ENCODE measurements at places on chromosomes 1 and 21.
A peak's percentile ranks its signal among the peaks of the same experiment; 100 is the strongest.

DNA sequence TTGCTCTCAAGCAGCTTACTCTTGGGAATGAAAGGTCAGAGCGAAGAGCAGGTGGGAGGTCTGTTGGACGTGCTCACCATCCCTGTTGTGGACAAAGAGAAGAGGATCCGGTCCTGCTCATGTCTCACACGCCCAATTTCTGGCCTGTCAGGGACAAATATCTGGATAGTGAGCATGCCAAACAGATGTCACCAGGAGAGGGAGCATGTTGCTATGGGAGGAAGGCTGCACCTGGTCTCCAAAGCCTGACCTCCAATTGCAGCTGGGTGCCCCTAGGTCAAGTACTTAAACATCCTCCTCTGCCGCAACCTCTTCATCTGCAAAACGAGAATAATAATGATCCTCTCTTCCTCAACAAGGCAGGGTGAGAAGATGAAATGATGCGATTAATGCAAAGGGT lies 53.4 kb downstream of the DMRTA2 start:
- peak; percentile 9 for DNase-seq

GRCh38 chr1:59071289-59071688 lies 225.6 kb upstream of the FGGY start:
- no peak for DNase-seq

DNA sequence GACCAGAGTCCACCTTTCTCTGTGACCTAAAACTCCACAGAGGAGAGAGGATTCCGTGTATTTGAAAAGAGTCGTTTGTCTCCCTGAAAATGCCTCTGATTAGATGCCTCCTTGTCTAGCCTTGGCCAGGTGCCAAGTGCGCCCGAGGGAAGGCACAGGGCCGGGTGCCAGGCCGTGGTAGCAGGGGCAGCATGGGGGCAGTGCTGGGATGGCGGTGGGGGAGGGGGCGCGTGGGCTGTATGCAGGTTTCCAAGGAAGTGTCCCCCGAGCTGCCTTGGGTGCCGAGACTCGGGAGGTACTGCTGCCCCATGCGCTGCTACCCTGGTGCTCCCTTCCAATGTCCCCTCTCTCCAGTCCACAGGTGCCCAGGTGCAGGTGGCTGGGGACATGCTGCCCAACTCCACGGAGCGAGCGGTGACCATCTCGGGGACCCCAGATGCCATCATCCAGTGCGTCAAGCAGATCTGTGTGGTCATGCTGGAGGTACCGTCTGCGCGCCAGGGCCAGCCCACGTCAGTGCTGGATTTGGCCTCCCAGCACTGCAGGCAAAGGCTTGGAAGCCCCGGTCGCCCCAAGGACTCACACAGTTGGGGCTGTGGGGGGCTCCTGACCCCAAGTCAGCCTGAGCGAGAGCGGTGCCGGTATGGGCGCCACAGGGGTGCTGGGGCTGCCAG lies 70.9 kb upstream of the COL6A1 start:
- DNase-seq, result no peak

DNA sequence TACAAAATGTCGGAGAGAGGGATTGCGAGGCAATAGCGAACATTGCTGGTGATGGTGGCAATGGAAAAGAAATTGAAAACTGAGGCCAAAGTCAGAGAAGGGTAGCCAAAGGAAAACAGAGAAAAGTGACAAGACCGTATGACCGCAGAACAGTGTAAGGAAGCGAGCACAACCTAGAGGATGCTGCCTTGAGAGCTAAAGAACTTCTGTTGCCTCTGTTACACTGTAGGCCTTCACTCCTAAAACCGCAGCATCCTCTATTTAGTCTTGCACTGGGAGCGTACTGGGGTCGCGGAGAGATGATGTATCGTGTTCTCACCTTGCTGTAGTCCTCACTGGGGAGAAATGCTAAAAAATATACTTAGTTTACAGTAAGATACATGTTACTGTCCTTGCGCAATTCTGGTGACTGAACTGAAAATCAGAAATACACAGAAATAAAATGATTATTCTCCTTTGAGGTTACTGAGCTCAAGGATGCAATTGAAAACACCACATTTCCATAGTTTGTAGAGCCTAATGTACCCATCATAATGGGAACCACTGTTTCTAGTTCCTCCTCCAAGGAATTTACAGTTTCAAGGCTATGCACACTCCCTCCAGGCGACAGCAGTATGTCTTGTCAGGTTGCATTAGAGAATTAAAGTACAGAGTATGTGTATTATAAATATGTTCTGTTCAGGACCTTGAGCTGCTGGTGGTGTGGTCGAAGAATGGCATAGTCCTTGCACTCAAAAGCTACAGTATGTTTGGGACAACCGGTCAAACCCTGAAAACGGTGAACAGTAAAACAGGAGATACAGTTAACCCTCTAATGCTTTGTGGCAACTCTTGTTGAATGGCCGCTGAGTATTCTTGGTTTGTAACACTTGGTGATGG lies 1.3 kb downstream of the NEK7 start:
- peak; percentile 54 for DNase-seq

GRCh38 chr1:204382714-204383083 lies 23.0 kb upstream of the PLEKHA6 start:
- no peak for DNase-seq

DNA sequence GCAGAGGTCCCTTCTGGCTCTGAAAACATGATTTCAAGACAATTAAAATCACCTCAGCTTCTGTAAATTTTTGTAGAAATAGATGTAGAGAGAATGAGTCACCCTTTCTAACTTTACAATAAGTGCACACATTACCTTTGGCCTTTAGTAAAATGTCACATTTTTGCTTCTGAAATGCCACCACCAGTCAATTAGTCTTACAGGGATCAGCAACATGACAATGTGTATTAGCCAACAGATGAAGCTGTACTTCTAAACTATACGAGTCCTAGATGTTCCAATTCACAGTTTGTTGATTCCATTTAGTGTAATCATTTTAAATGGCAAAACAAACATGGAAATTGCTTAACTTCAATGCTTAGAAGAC lies 23.1 kb downstream of the C21orf91 start:
- no peak for DNase-seq

- peak; percentile 58 for DNase-seq
These were observed 537.5 kb downstream of the LTN1 start for GRCh38 chr21:28455253-28455600.

- peak; percentile 76 for DNase-seq
These were observed 24.4 kb downstream of the TBX15 start for GRCh38 chr1:118963456-118964430.

GRCh38 chr1:38064197-38064903 lies 17.8 kb upstream of the POU3F1 start:
- DNase-seq, result peak; percentile 46

DNA sequence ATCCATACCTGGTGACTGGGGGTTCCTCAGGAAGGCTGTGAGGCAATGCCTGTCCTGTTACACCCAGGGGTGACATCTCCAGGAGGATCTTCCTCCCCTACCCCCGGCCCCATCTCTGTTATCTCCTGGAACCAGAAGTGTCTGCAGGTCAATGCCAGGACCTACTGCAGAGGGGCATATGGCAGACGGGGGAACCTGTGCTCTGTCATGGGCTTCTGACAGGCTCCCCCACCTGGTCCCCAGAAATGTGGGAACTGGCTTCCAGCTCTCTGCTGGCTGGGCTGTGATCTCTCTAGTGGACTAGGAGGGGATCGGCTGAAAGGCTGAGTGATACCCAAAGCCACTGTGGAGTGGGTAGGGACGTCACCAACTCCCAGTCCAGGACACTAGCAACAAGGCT lies 21.0 kb downstream of the KCND3 start:
- no peak for DNase-seq

DNA sequence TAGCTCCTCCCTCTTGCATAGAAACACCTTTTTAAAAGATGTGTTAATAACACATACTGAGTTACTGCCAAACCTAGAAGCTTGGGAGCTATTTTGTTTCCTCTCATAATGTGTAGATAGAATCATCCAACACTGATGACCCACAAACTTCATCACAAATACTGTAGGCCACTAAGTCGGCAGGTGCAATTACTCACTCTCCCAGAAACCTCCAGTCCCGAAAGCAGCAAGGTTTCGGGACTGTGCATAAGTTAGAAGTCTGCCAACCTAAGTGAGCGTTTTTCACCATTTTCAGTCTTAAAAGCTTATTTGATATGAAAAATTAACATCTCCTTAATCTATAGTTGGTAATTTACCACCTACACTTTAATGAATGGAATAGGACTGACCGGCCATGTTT lies 32.0 kb downstream of the C1orf198 start:
- DNase-seq, result no peak

DNA sequence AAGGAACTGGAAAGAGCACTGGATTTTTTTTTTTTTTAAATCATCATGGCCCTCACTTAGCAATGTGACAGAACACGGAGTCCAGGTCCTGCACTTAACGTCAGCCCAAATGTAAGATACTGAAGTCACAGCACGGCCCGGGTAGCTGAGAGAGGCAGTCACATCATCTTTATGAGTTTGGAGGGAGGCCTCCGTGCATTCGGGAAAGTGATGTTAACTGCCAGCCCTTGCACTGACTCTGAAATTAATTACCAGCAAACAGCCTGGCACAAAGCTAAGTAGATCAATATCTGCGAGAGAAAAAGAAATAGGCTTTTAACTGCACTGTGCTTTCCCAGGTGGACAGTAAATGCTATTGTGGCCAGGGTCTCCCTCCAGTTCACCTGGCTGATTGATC lies 109.5 kb upstream of the ADAR start:
- no peak for DNase-seq

GRCh38 chr1:78250201-78250600 lies 204.4 kb downstream of the GIPC2 start:
- peak; percentile 12 for DNase-seq

DNA sequence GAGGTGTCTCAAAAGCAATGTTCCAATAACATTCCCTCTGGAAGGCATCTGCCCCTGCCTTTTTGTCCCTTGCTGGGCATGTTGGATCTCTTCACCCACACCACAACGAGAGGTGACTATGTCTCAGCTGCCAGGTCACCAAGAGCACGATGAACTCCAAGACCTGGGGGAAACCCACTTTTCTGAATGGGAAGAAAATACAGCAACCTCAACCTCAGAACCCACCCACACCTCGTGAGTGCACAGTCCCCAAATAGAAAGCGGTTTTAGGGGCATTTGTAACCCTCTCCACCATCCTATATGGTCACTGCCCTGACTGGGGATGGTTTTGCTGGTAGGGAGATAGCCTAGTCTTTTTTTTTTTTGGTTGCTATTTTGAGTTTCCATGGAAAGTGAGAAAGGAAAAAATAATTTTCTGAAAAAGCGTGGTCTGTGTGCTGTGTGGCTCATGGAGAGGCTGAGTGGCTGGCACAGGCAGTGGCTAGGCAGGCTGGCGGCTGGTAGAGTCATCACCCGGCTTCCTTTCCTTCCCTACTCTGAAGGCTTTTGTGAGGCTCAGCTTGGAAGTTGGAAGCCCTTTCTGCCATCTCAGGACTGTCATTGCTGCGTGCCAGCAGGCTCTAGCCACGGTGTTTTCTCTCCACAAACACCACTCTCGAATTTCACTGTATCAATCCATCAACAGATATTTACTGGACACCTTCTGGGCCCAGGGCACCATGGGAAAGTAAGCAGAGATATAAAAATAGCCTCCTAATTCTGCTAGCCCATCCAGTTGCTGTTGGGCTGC lies 15.8 kb downstream of the TSPAN2 start:
- no peak for DNase-seq

GRCh38 chr1:166544561-166544960 lies 294.7 kb upstream of the POGK start:
- DNase-seq, result no peak

GRCh38 chr1:14929547-14930246 lies 223.8 kb upstream of the TMEM51 start:
- no peak for DNase-seq

GRCh38 chr1:153441238-153441755 lies 19.2 kb downstream of the S100A7 start:
- no peak for DNase-seq

DNA sequence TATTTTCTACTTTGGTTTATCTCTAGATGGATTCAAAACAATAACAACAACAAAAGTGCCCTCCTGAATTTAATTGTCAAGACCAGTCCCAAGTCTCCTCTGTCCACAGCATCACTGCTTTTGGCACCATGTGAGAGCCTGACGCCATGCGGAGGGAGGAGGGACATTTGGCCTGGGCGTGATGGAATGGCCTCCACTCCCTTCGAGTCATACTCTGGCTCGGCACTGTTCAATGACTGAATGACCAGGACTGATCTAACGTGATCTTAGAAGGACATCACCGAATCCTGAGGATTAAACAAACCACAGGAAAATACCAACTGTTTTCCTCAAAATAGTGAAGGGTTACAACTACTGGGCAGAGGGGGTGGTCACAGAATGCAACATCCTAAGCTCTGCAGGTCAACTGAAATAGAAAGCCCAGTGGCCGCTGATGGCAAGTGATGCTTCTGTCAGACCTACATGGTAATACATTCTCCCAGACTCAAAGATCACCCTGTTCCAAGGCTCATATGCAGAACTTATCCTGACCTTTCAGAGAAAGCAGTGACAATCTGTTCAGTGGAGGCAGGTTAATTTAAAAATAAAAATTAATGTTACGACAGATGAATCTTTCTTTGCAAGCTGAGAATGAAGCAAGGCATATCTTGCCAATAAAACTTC lies 19.1 kb downstream of the SRSF4 start:
- DNase-seq, result peak; percentile 42

DNA sequence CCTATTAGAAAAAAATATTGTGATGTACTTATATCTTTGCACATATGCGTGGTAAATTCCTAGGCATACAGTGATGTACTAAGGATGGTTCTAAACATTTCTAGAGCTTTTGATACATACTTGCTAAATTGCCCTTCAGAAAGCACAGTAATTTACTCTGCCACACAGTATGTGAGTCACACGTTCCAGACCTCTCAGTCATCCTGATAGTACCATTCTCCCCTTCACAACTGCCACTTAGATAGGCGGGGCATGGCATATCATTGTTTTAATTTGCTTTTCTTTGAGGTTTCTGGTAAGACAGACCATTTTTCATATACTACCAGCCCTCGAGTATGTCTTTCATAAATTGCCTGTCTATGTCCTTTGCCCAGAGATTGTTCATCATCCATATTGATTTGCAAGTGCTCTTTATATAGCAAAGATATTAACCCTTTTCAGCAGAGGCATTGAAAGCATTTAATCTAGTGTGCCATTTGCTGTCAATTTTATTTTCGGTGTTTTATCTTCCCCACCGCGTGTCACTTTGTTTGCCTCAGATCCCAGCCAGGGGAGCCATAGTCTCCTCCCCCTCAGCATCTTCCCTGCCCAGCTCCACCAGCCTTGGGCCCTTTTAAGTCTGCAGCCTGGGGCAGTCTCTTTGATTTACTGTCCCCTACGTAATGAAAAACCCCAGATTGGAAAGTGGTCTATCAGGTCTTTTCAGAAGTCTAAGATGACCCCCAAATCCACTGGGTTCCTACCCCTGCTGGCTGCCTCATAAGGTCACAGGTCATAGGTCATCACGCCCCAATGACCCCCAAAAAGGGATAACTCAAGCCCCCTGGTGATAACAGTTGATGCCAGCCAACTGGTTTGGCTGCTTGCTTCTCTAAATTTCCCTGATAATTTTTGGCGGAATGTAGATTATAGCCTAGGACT lies 11.8 kb upstream of the PAX7 start:
- DNase-seq, result no peak

DNA sequence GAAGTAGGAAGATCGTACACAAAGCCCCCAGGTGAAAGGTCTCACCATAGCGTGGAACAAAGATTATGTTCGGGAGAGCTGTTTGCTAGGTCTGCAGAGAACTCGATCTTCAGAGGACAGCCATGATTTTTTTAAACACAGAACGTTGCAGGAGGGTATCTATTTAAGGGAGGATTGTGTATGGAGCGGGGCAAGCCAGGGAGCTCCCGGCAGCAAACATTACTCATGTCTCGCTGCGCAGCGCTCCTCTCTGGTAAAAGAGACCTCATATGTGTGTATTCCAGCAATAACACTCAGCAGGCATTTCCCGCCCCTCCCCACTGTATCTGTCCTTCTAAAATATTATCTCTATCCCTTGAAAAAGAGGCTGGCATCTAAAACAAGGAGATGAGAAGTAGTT lies 2.7 kb downstream of the GLIS1 start:
- peak; percentile 78 for DNase-seq
